Activated CD8-positive, alpha-beta memory T cell treated with anti-CD3 and anti-CD28 coated beads for 1 hour (primary cell): ENCODE measurements at places on chromosomes 5 and 9.

DNA sequence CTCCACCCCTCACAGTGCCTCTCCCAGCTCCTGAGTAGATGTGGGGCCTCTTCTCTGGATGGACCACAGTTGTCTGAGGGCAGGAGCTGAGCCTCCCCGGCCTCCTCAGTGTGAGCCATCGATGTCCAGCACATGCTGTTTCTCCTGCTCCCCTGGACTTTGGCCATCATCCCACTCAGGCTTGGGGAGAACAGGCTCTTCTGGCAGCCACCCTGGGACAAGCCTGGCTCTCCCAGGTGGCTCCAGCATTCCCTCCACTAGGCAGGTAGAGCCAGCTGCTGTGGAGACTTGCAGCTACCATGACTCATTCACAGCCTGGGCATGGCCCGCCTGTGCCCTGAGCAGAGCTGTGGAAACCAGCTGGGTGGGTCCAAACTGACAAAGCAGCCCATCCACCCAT lies 77.0 kb downstream of the CSNK1A1 start:
- DNase-seq, result no peak

DNA sequence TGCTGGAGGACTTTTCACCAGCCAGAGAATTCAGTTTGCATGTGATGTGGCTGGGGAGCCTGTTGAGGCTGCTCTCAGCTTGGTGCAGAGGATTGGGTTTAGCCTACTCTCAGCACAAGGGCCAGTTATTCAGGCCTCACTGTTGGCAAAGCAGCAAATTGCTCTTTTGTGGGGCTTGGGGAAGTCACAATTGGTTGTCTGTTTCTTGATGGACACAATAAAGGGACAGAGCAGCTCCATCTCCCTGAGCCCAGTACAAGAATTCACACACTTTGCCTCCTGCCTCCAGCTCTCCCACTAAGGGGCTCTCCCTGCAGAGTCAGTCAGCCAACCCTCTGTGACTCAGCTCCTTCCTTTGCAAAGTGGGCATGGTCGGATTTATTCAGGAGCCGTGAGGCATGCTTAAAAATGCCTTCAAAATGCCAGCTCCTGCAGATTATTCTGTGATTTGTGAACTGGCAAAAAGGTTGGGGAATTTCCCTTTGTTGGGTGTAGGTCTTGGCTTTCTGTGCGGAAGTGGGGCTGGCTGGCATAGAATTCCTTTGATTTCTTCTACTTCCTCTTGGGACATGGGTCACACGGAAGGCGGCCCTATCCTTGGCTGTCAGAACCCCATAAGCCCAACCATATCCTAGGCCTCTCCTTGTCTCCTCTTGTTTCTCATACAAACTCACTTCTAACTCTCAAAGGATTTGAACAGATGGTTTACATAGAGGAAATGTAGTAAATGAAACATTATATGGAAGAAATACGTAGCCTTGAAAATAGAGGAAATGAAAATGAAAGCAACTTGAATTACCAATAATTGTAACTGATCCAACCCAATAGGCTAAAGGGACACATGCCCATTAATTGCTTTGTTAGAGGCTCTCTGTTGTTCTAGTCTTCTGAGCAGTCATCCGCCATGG lies 118.7 kb upstream of the CD180 start:
- DNase-seq, result no peak

DNA sequence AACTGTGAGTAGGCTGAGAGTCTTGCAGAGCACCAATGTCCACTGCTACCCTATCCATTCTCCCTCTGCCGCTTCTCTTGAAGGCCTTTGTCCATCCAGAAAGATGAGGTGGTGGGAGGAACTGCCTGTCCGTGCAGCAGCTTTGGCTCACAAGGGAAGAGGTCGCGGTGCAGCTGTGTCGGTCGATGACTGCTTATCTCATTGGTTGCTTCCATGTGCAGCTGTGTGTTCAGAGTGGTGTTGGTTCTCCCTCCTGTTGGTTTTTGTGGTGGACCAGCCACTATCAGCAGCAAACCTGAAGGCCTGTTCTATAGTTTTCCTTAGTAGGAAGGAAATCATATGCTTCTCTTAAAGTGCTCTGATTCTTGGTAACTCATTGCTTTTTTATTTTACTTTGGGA lies 40.7 kb downstream of the SPTAN1 start:
- no peak for DNase-seq

DNA sequence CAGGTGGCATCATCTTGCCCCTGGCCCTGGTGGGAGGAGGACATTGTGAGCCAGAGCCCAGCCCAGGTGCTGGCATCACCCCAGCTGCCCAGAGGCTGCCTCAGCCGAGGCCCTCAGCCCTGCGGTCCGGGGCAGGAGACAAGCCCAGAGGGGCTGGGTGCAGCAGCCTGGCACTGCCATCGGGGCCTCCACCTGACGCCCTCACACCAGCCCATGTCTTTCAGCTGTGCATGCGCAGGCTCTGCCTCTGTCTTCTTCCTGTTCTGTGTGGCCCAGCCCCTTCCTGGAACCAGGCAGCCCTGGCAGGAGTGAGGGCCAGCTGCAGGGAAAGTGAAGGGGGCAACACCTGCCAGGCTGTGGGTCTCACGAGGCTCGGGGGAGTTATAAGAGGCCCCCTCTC lies 4.8 kb upstream of the CEL start:
- DNase-seq, result no peak

GRCh38 chr5:135071311-135071710 lies 37.3 kb upstream of the PITX1 start:
- no peak for DNase-seq

GRCh38 chr9:83937861-83938455 lies 16.7 kb upstream of the KIF27 start:
- DNase-seq, result no peak

DNA sequence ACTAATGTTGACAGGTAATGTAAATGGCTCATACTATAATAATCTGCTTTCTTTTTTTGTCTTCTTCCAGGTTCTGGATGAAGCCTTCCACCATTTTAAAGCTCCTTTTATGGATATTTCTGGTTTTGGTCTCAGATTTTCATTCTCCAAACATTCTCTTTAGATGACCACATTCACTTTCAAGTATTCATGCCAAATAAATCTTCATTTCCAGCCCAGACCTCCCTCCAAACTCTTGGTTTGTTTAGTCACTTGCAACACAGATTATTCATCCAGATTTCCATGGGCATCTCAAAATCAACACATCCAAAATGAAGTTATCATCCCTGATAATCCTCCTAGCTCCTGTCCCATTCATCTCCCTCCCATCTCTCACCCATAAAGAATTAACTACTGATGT lies 40.3 kb upstream of the SVEP1 start:
- DNase-seq, result no peak

DNA sequence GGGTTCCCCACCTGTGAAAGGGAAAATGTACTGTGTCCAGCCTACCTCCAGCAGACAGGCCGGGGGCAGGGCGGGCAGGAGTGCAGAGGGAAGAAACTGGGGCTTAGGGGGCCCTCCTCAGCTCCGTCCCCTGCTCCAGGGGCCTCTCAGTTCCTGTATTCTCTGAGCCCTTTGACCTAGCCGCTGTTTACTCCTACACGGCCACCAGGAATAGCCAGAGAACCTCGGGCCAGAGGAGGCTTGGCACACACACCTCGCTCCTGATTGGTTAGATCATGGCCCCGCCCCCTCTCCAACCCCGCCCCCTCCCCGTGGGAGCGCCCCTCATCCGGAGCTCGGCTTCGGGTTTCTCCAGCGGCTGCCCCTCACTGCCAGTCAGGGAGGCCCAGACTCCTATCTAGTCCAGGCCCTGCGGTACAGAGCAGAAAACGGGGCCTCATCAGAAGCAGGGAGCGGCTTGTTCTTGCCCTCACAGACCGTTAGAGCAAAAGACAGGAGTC lies 2.2 kb downstream of the ST6GALNAC6 start:
- DNase-seq, result no peak

- DNase-seq, result no peak
Measured at GRCh38 chr9:133347515-133347984, 381 bp downstream of the MED22 start.

- DNase-seq, result no peak
Measured at GRCh38 chr5:97891971-97892370, 708.9 kb upstream of the RIOK2 start.

DNA sequence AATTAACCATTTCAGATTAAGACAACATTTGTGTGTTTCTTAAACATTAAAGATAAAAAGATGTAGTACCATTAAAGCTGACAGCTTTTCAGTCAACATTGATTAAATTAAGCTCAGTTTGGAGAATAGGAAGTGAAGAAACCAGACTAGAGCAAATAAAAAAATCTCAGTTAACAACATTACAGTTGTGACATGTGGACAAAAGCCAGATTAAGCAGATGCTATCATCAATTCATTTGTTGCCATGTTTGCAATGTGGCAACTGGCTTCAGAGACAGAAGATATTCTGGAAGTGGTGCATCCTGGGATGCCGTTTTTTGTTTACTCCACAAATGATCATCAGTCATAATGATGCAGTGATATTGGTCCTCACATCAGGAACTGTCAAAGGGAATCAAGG lies 70.3 kb upstream of the CNTLN start:
- DNase-seq, result no peak

GRCh38 chr9:115680231-115680630 lies 473.4 kb upstream of the PAPPA start:
- no peak for DNase-seq

- DNase-seq, result no peak
Measured at GRCh38 chr5:148651528-148651927, 2.8 kb downstream of the HTR4 start.

- DNase-seq, result no peak
Measured at GRCh38 chr5:151078490-151079262, 2.2 kb downstream of the TNIP1 start.

- DNase-seq, result no peak
Measured at GRCh38 chr9:92507005-92507404, 24.7 kb upstream of the ASPN start.

GRCh38 chr5:63240063-63240755 lies 661.6 kb downstream of the LRRC70 start:
- no peak for DNase-seq

GRCh38 chr5:52786391-52786790 lies 1.3 kb upstream of the ITGA1 start:
- DNase-seq, result no peak

- no peak for DNase-seq
Measured at GRCh38 chr5:10988622-10989021, 227.6 kb upstream of the DAP start.

GRCh38 chr9:109418827-109419226 lies 79.3 kb downstream of the PTPN3 start:
- no peak for DNase-seq

DNA sequence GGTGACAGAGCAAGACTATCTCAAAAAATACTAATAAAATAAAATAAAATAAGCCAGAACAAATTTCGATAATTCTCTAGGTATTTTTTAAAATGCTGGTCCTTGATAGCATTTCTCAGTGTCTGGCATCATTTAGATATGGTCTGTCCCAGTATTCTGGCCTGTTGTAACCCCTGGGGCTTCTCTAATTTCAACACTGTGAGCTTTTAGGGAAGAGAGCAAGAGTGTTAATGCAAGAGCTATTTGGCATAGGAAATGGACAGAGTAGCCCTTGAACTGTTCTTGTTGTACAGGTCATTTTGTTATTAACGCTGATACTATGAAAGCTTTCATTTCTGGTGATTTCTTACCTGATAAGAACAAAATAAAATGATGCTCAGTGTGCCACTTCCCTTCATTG lies 112.2 kb upstream of the ZNF608 start:
- DNase-seq, result no peak

GRCh38 chr5:122515709-122516431 lies 203.8 kb downstream of the SNCAIP start:
- DNase-seq, result no peak

GRCh38 chr9:134739660-134739968 lies 98.0 kb downstream of the COL5A1 start:
- DNase-seq, result no peak

DNA sequence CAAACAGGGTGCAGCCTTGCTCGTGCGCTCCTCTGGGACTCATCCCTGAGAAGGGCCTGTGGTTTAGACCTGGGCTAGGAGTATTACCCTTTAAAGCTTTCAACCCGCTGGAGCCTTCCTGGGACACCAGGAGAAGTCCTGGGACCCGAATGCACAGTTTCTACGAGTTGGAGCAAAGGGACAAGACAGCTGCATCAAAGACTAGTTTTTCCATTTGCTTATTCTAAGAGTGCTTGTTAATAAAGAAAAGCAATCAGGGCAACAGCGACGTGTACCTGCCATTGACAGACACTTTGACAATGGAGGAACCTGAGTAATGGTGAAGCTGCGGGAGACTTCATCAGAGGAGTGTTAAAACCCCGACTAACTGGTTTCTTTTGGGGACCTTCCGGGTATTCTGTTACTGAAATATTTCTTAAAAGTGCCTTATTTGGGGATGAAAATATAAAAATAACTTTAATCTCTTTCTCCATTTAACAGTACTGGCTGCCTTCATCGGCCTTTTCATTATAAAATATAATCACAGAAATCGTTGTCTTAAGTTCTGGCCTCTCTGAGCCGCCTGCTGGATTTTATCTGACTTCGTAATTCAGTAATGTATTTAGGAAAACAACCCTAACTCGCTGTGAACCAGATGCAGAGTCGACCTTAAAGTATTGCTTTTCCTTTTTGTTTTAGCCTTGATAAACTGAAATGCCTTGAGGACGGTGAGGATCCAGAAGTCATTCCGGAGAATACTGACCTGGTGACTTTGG lies 732 bp downstream of the SNAPC3 start:
- DNase-seq, result no peak

DNA sequence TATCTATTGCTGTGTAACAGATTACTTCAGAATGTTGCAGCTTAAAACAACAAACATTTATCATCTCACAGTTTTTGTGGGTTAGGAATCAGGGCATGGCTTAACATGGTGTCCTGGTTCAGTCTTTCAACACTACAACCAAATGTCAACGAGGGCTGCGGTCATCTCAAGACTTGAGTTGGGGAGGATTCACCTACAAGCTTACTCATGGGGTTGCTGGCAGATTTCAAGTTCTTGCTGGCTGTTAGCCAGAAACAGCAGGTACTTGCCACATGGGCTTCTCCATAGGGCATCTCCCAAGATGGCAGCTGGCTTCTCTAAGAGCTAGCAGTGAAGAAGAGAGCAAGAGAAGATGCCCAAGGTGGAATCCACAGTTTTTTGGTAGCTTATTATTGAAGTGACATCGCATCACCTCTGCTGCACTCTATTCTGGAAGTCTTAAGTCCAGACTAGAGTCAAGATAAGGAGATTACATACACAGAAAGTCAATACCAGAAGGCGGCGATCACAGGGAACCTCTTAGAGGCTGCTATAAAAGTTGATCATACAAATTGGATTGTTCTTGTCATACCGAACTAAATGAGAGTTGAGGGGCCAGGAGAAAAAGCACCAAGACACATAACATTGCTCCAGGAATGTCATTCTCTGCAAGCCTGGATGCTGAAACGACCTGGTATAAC lies 42.2 kb downstream of the C9orf153 start:
- no peak for DNase-seq

GRCh38 chr5:72108202-72109061 lies 1.2 kb downstream of the MAP1B start:
- DNase-seq, result no peak

DNA sequence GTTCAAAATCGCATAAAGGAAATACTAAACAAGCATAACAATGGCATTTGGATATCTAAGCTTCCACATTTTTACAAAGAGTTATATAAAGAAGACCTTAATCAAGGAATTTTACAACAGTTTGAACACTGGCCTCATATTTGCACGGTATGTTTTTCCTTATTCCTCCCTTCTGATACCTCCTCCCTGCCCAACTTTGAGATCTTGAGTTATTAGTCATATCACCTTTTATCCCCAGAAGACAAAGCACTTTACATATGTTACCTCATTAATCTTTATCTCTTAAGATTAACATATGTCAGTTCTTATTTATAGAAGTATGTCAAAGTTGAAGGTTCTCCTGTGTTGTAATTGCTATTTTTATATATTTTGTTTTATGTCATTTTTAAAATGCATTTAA lies 29.8 kb downstream of the TDRD7 start:
- DNase-seq, result no peak
